Thoracic aorta (tissue), 2 donors: ENCODE measurements at places on chromosomes 1 and 21. TPM values are rescaled to one million over a fixed set of nuclear protein-coding genes. Genes with fewer than 3 reads are reported as not detected.

Gene FBXO2
- 12.9 TPM for total RNA-seq

GRCh38 chr1:200231787-200232231 lies 178.0 kb downstream of the ZNF281 start:
- no peak for DNase-seq

Gene IL20
- not detected for total RNA-seq

DNA sequence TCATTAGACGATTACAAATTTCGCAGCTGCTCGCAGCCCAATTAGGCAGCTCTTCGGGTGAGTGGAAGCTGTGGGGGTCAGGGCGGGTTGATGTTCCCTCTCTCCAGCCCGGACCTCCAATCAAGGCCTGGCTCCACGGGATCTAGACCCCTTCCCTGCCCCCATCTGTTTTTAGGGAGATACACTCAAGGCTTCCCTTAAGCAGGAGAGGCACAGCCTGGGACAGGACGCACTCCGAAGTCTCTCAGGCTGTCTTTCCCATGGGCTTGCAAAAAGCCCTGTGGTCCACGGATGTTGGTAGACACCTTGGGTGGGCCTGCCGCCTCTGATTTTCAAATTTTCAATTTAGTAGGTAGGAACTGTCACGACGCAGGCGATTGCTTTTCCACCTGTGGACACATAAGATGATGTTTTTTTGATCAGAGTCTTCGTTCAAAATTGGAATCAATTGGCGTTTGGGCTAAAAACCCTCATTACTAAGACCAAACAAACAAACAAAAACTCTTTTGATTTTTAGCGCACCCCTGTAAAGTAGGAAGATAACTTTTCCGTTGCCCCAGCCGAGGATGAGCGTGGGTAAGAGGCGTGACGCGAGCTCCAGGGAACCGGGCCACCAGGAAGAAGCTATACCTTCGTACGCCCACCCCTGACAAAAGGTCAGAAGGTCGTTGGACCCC lies 2.5 kb upstream of the LHX8 start:
- DNase-seq: no peak

- DNase-seq: no peak
These were observed 179.2 kb upstream of the TMEM51 start for GRCh38 chr1:14974361-14974760.

- no peak for DNase-seq
These were observed 9.5 kb downstream of the GNAT2 start for GRCh38 chr1:109609881-109610280.

DNA sequence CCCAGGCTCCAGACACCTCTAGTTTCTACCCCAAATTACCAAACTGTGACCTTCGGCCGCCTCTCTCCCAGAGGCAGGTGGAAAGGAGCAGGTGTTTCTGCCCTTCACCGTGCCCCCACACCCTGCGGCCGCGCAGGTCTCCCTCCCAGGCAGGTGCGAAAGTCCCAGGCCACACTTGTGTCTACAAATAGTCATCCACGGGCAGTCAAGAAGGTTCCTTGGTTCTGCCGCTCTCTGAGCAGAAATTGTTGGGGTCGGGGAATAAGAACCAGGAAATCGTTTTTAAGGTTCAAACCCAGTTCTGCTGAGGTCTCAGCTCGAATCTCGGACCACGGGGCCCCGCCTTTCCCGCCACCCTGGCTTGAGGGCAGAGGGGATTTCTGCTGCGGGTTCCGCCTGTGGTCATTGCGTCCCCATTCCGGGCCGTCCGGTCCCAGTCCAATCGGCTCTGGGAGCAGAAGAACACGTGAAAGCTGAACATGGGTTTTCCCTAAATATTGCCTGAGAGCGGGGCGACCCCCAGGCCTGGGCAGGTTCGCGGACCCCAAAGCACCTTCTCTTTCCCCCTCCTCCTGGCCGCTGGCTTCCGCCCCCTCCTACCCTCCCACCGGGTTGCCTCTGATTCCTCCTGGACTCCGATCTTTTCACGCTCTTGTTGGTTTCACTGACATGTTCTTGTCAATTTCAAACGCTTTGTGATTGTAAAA lies 1.2 kb upstream of the ATF3 start:
- DNase-seq: no peak

GRCh38 chr1:59595774-59596173 lies 219.0 kb upstream of the HOOK1 start:
- no peak for DNase-seq

GRCh38 chr1:175881246-175881976 lies 138.0 kb upstream of the TNR start:
- DNase-seq: no peak

Gene TNNT2
- total RNA-seq: 0.21 TPM

DNA sequence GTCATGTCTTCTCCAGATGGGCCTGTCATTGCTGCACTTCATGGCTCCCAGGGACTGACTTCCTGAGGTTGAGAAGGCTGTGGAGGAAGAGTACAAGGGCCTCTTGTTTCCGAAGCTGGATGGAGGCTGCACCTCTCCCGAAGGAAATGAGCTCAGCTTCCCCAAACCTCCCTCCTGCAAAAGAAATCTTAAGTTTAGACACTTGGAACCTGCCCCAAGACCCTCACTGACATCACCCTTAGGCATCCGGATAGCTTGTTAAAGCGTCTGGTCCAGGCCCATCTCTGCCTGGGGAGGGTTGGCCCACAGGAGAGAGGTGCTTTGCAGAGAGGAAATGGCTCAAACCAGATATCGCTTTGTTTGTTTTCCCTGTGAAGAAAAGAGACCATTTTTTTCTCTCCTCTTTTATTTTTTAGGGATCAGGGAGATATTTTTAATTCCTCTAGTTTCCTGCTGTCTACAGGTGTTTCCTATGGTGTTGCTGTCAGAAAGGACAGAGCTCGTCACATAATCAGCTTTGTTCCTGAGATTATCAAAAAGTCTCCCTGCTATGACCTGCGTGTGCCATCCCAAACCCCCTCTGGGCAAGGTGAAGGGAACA lies 25.0 kb downstream of the RCSD1 start:
- no peak for DNase-seq

DNA sequence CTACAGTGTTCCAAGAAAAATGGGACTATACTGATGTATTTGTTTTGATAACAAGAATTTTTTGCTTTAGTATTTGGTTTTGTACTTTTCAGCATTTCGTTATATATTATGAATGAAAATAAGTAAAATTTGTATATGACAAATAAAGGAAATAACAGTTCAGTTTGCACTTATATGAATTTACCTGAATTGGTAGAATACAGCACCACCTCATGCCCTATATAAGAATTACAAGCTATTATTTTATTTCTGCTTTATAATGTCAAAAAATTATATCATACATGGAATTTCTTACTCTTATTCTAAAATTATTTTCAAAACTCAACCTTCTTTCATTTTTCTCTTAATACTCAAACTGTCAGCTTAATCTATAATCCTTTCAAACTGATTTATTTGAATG lies 14.6 kb downstream of the EFCAB7 start:
- DNase-seq: no peak

DNA sequence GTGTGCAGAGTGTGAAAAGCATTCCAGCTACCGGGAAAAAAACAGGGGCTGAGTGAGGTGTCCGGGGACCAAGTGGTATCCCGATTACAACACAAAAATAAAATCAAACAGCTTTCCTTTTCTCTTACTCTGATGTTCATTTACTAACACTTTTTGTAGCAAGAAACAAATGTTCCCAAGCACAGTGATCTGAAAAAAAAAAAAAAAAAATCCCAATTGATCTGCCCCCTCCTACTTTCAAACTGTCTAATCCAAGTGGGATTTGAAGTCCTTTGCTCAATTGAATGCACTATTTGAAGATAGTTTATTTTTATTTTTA lies 1.3 kb downstream of the BACE2 start:
- no peak for DNase-seq

Gene RGS1
- 54.0 TPM for total RNA-seq

Gene SPATA45
- total RNA-seq: not detected

GRCh38 chr1:205142102-205142469 lies 20.3 kb upstream of the RBBP5 start:
- DNase-seq: no peak

Gene HES3
- total RNA-seq: not detected

GRCh38 chr1:165162671-165163241 lies 193.8 kb downstream of the LMX1A start:
- DNase-seq: no peak

Gene ZMYND12
- 1.9 TPM for total RNA-seq

DNA sequence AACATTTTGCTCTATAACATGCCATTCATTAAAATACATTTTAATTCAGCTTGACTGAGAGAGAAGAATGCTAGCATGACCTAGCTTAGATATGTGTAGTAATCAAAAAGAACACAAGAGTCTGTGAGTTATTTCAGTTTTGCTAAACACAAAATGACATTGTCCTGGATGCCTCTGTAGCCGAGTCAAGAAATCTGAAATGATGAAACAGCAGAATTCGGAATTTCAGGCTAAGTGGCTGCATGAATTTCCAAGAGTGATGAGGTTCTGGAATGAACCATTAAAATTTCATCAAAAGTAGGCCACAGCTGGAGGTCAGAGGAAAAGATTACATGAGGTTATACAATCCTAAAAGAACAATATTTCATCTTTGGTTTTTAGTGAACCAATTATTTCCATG lies 79.1 kb upstream of the CXADR start:
- DNase-seq: no peak

GRCh38 chr21:40386294-40386911 lies 460.6 kb downstream of the DSCAM start:
- DNase-seq: no peak

- no peak for DNase-seq
These were observed 7.0 kb downstream of the DENND4B start for GRCh38 chr1:153939476-153939875.

GRCh38 chr1:87957331-87957730 lies 628.7 kb downstream of the LMO4 start:
- DNase-seq: no peak

GRCh38 chr1:153670257-153670858 lies 435 bp downstream of the ILF2 start:
- no peak for DNase-seq

Gene FNDC10
- total RNA-seq: 0.54 TPM

Gene RUNX3
- 8.5 TPM for total RNA-seq

Gene S100A5
- not detected for total RNA-seq
